ENCODE measurements at places on chromosomes 6 and 20.

DNA sequence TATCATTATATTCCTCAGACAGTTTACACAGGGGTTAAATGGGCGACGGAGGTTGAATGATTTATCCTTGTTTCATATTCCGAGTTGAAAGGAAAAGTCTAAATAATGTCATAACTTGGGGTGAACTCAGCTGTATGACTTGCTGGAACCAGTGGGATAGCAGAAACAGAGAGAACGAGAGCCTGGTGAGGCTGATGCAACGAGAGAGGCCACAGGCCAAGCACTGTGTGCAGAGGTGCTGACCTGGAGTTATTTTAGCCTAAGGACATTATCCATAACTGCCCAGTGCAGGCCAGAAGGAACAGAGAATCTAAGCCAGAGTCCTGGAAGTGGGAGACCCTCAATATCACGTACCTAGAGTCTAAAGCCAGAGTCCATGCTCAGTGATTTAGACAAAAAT is 394.9 kb downstream of the MAFB start:
- DNase-seq = no peak

- no peak for DNase-seq
These were observed 105.8 kb downstream of the RNF144B start for GRCh38 chr6:18492972-18493371.

DNA sequence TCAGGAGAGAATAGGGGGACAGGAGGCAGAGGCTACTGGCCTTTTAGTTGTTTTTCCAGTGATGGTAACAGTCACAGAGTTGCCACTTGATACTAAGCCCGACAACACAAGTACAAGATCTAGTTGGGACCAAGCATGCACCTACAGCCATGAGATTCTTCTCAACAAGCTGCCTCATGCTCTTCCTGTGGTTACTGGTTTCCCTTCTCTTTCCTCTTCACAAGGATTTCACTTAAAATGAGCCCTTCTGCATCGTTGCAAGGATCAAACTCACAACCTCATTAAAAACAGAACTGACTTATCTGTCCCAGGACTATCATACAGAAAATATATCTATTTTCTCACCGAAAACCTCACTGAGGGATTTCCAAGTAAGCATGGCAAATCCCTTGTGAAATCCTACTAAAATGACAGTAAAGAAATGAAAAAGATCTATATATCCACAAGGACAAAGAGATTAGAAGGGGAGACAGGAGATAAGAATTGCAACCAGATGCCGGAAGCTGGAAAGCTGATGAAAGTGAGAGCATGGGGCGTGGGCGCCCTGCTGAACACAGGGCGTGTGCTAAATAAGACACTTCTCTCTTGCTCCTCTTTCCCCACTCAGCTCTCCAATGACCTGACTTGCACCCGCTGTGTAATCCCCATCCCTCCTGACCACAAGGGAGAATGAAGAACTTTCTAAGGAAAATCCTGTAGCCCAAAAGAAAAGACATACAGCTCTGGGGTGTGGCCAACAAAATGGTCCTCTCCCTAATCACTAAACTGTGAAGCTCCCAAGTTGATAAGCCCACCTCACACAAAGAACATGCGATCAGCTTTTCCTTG is 13.4 kb downstream of the MTFR2 start:
- no peak for DNase-seq

- no peak for DNase-seq
These were observed 5.6 kb upstream of the CNPY3 start for GRCh38 chr6:42923666-42924065.

GRCh38 chr20:59790346-59790745 is 143.1 kb downstream of the SYCP2 start:
- no peak for DNase-seq
